ENCODE measurements at places on chromosomes 7 and 10.
A peak's percentile ranks its signal among the peaks of the same experiment; 100 is the strongest.

DNA sequence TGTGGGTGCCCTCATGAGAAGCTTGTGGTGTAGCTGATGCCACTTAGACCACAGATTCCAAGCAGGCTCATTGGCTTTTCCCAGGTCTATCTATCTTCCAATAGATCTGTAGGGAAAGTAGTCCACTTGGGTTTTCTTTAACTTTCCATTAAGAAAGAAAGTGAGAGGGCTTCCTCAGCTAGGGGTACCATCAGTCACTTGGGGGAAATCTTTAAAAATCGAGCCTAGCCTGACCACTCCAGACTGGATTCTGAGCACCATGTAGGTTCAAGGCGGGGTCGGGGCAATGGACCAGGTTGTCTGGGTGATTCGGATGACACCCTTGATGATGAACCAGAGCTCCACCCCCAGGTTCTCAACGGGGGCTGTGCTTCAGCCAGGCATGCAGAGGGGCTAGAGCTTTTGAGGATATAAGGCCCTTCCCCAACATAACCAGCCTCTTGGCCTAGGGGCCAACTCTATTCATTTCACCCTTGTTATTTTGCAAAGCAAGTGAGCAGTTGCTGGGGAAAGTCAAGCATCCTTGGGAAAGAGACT is 27.0 kb downstream of the ITPRIP start:
- no peak for DNase-seq

- peak; percentile 25 for DNase-seq
These were observed 1301.5 kb upstream of the SORCS1 start for GRCh38 chr10:108465871-108466641.

DNA sequence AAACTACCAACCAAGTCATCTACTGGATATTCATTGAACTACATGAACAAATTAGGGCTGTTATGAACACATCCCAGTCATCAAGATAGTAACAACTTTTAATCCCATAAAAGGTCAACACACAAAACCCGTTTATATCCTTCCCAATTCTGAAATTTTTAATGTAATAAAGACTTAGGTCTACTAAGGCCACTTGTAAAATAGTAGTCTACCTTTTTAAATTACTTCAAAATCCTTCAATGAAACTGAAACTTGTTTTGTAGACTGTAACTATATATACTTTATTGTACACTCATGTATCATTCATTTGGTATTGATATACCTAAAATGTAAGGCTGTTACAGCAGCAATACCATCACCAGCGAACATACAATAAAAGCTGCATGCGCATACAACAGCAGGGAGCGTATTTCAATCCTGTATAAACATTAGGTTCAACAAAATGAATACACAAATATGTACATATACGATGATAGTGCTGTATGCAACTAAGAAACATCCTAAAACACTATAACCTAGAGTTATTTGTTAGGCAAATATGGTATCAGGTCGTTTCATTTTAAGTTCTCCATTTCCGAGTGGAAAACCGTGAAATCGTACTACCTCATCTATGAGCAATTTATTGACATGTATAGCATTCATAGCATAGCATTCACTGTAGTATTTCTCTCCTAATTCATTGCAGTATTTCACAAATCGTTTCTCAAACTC is 973 bp downstream of the ATAD1 start:
- DNase-seq: peak; percentile 5

GRCh38 chr7:92246360-92247101 is 757 bp downstream of the ANKIB1 start:
- peak; percentile 13 for DNase-seq

GRCh38 chr7:139675127-139676125 is 102.4 kb downstream of the HIPK2 start:
- peak; percentile 51 for DNase-seq

DNA sequence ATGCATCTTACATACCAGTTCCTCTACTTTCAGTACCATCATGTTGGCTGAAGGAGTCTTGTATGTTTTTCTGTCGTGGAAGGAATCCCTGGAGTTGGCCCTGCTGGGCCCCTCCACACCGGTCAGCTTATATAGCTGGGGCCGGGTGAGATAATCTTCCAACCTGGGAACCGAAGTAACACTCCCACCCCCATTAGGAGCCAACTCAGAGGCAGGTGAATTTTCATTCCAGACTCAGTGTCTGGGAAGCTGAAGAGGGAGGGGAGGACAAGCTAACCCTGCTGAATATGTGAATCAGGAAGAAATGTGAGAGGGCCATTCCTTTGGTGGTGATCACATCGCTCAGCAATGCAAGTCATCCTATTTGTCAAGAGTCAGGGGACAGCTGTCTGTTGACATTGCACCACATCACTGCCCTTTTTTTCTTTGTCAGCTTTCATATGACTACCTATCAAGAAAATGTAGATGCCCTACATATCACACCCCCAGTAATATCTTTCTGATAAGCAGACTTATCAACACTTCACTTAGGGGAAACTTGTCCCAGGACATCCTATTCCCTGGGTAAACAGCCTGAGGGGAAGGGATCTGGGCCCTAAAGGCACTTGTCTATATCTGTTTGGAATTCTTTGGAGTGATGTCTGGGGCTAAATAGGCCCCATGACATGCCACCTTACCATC is at the start of gene ANKRD1:
ANKRD1 (minus strand) TSS at position 102 of the 681 bp plus-strand sequence; CDS start at position 42, 60 bp downstream.
- DNase-seq: peak; percentile 92

DNA sequence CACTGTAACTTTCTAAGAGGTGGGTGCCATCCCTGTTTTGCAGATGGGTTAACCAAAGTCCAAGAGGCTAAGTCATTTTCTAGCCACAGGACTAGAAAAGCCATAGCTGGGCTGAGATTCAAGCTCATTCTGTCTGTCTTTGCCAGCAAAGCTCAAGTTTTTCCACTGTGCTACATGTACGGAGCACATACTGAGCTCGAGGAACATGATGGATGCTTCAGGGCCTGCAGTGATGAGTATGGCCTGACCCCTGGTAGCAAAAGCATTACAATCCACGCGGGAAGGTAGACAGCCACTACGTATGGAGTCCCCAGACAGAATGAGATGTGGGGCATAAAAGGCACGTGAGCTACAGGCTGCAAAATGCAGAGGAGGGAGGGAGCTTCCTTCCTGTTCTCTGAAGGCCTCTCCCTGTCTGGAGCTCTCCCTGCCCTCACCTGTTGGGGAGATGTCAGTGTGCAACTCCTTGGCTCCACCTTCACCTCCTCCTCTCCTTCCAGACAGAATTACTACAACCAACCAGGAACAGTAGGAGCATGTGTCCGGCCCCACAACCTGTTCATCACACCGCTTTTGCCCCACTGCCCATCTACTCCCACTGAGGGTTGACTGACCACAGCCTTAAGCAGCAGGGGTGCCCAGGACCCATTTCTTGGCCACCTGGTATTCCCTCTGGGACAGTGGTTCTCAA is 16.4 kb downstream of the ITPRIP start:
- DNase-seq: no peak

DNA sequence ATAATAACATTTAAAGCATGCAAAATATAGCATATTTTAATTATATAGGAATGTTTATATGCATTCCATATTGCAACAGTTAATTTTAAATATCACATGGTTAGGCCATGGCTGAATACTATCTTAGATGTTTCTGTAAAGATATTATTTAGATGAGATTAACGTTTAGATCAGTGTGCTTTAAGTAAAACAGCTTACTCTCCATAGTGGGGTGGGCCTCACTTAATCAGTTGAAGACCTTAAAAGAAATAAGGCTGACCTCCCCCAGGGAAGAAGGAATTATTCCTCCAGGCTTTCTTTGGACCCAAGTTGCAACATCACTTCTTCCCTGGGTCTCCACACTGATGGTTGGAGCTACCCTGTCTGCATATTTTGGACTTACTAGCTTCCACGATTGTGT is 1246.5 kb downstream of the TYW1 start:
- DNase-seq: no peak

DNA sequence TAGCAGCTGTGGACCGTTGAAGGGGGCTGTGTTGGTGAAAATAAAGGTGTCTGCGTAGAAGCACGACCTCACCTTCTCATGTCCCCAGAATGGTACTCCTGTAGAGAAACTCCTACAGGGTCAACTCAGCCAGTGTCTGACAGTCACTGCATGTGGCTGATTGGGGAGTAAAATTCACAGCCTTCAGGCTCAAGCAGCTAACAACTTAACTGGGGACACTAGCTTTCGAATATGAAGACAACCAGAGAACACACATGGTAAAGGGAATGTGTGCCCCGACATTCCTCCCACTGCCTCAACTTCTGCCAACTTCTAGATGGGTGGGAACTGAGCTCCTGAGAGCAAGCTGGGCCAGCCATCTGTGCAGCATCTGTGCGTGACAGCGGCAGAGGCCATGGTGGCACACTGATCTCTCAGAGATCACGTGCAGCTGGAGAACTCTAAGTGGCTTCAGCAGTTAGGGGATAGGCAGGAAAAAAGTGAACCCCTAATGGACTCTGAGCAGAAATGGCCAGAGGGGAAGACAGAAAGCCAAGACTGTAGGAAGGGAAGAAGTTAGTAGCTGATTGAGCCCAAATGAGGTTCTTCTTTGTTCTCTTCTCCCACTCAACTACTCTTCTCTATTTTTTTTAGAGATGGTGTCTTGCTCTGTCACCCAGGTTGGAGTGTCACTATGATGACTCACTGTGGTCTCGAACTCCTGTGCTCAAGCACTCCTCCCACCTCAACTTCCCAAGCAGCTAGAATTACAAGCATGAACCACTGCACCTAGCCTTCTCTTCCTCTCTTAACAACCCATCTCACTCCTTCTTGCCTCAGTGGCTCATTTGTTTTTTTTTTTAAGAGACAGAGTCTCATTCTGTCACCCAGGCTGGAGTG is 280.8 kb downstream of the ZEB1 start:
- no peak for DNase-seq

- DNase-seq: no peak
These were observed 1.3 kb downstream of the PRKCQ start for GRCh38 chr10:6578795-6579182.

DNA sequence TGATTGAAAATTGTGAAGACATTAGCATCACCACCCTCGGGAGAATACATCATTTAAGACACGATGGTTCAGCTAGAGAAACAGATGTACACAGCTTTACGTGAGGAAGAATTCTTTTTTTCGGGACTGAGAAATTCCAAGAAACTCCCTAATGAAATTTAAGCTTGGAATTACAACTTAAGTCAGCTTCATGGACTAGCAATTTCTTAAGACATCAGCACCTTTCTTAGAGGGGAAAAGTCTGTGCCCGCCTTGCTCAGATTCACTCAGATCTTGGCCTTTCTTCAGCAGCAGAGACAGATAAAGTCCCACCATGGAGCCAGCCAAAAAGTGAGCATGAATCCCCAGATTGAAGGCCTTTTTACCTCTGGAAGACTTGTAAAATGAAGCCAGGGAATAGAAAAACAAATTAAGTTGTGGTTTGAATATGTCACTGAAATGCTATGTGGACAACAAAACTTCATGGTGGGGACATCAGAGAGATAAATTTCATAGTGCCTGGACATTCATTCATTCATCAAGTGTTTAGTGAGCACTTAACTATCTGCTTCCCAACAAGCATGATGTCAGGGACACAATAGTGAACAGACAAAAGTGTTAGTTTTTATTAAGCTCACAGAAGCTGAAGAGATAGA is 32.1 kb downstream of the PRKG1 start:
- DNase-seq: peak; percentile 28

DNA sequence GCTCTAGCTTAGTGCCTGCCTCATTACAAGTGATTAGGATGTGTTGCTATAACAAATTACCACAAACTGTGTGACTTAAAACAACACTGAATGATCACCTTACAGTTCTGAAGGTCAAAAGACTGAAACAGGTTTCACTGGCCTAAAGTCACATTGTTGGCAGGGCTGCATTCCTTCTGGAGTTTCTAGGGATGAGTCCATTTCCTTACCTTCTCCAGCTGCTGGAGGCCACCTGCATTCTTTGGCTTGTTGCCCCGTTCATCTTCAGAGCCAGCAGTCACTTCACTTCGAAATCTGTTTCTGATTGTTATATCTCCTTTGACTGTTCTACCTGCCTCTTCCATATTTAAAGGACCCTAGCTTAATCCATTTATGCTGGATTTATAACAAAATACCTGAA is 69.4 kb upstream of the MTPN start:
- DNase-seq: no peak

DNA sequence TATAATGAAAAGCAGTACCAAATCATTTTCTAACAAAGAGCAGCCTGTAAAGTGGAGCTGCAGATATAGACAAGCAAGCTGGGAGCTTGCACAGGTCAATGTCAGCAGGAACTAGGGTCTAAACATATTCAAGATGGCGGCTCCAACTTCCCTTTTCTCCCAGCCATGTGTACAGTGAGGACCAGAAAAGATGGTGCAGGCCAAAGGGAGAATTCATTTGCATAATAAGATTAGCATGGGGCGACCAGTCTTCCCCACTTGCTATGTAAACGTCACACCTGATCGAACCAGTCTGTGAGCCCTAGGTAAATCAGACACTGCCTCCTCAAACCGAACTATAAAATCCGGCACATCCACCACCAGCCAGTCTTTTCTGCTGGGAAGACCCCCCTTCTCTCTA is 4.4 kb upstream of the RAPGEF5 start:
- no peak for DNase-seq

GRCh38 chr7:149027055-149027454 is 1.2 kb downstream of the PDIA4 start:
- DNase-seq: no peak

- DNase-seq: no peak
These were observed 269.3 kb downstream of the DNAJB6 start for GRCh38 chr7:157606140-157606539.

GRCh38 chr10:110258542-110258941 is 46.2 kb downstream of the SMNDC1 start:
- DNase-seq: no peak

DNA sequence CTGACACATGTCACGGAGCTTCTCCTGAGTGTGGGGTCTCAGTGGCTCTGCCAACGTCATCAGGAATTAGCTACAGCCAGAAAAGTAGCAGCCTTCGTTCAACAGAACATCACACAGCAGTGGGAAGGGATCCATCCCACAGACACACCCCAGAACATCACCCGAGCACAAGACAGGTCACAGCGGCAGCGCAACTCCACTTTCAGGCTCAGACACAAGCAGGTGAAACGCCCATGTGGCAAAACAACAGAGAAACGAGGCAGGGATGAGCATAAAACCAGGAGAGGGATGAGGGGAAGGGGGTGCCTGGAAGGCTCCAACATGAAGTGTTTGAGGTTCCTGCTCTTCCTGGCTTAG is 44.8 kb downstream of the CAMK2B start:
- DNase-seq: no peak

DNA sequence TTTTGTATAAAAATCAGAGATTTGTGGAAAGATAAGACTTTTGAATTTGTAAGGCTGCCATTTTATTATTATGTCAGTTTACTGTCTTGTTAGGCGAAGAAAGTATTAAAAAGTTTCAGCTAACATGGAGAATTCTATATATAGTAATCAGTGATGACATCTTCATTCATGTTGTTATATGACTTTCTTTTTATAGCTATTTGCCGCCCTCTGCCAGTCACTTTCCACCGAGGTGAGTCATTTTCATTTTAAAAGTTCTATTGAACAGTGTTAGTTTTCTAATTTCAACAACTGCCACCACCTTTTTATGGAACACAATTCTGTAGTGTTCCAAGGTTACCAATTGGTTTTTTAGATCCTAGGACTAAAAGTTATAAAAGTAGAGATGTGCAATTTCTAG is 11.8 kb downstream of the CUTC start:
- DNase-seq: no peak

- DNase-seq: no peak
These were observed 31.0 kb downstream of the SRRM3 start for GRCh38 chr7:76232698-76233097.

All from fibroblast of skin of right quadriceps (primary cell).